ENCODE measurements at places on chromosomes 2 and 18.

- no peak for DNase-seq
These were observed 244.9 kb downstream of the ETAA1 start for GRCh38 chr2:67642046-67642382.

DNA sequence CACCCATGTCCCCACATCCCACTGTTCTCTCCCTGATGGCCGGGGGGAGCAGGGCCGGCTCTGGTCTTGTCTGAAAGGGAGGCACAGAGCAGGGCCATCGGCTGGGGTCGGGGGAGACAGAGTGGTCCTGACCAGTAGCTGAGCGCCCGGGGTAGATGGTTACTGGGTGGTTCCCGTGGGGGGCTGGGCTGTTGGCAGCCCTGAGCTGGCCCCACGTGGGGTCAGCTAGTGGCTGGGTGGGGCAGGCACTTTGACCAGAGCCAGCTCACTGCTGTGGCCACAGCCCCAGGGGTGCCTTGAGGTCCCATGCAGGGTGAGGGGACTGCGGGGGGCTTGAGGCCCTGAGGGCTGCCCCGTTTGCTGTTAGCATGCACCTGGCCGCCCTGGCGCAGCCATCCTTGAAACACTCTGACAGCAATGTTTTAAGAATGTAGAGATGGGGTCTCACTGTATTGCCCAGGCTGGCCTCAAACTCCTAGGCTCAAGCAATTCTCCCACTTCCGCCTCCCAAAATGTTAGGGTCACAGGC, 12.3 kb upstream of the NEU4 start:
- no peak for DNase-seq

GRCh38 chr2:86747711-86748639, 27.9 kb downstream of the RMND5A start:
- peak; percentile 65 for DNase-seq

DNA sequence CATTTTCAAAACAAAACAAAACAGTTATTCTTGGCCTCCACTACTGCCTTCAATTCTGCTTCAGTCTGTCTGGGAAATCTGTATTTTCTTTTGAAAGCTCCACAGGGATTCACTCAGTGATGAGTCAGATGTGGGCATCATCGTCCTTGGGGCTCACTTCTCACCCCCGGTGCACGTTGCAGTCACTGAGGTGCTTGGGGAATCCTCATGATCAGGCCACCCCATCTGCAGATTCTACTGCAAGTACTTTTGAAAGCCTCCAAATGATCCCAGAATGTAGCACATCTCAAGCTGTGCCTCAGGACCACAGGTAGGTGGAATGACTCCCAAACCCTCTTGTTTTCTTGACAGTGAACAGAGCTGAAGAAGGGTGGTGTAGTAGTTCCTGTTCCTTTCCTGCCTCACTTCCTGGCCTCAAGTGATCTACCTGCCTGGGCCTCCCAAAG, 34.3 kb downstream of the LPIN2 start:
- no peak for DNase-seq

GRCh38 chr2:197848602-197849001, 44.2 kb downstream of the PLCL1 start:
- no peak for DNase-seq

- DNase-seq = no peak
These were observed 99.0 kb downstream of the MBD2 start for GRCh38 chr18:54125429-54125828.

DNA sequence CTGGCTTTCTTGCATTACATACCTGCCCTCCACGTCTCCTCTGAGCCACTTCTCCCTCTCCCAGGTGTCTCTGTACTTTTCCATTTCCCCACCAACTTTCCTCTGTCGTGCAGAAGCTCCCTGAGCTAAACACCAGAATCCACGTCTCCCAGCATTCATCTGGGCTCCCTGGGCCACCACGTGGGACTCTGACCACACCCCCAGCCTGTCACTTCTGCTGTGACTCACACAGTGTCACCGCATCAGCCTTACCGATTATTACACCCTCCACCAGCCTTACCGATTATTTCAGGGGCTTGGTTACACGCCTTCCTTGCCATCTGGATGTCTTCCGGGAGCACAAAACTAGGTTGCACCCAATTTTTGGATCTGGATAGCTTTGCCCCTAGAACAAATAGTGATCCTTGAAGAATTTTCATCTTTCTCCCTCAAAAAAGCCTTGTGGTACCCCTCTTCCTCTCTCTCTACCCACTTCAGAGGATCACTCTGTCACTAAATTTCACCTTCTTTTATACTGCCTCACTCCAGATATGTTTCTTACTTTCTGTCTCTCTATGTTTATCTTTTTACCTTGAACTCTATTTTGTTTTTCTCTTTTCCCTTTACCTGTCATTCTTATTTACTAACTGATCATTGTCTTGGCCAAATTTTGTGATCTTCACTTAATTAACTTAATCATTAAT, 136.9 kb upstream of the CAB39 start:
- no peak for DNase-seq

- DNase-seq = peak; percentile 33
These were observed 7.4 kb upstream of the MOB1A start for GRCh38 chr2:74186038-74186437.

- no peak for DNase-seq
These were observed 112.9 kb downstream of the CDK15 start for GRCh38 chr2:201919308-201919634.

GRCh38 chr2:102142829-102143449, 393 bp downstream of the IL1R1 start:
- DNase-seq = no peak

DNA sequence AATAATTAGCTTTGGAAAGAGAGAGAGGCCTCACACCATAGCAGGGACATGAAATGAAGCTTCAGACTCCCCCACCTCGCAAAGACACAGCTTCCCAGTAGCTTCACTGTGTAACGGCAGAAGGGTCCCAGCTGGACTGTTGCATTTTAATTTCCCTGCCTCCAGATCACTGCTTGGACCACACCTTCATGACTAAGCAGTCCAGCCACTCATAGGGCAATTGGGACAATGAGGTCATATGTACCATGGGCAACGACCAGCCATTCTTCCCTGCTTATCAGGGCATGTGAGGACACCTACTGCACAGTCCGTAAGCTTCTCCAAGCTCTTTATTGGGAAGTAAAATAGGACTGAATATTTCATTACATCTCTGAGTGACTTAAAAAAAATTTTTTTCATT, 183.0 kb downstream of the MREG start:
- DNase-seq = no peak
